Stimulated activated CD8-positive, alpha-beta memory T cell treated with anti-CD3 and anti-CD28 coated beads, Interleukin-4, amount 100 ng/mL, for 4 hours (primary cell): ENCODE measurements at places on chromosomes 1 and 21.

DNA sequence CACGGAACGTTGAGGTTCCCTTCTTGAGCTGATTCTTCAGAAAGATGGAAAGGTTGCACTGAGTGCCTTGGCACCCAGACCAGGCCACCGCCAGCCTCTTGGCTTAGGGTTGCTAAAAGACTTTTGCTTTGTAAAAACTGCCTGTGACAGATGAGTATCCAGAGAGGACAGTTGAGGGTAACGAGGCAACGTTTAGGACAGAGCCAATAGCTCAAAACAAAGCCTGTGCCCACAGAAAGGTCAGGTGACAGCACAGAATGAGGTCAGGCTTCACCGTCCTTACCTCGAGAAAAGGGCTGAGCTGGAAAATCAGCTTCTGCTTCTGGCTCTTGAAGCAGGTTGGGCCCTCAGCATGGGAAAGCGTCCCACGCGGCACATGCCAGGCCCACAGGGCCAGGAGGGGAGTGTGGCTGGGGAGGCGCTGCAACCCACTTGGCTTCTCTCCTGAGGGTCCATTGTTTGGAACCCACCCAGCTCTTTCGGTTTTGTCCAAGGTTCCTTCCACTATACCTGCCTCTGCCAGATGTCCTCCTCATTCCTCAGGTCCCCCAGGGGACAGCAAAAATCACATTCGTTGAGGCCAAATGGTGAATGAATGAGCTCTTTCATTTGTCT is 55.5 kb downstream of the SCCPDH start:
- DNase-seq = no peak

DNA sequence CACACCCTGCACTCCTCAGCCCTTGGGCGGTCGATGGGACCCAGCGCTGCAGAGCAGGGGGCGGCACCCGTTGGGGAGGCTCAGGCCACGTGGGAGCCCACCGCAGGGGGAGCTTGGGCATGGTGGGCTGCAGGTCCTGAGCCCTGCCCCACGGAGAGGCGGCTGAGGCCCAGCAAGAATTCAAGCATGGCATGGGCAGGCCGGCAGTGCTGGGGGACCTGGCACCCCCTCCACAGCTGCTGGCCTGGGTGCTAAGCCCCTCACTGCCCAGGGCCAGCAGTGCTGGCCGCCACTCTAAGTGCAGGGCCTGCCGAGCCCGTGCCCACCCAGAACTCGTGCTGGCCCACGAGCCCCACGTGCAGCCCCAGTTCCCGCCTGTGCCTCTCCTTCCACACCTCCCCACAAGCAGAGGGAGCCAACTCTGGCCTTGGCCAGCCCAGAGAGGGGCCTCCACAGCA is 555.0 kb upstream of the ADGRL4 start:
- DNase-seq = no peak

- no peak for DNase-seq
Observed at GRCh38 chr1:83692524-83693381, 306.2 kb downstream of the TTLL7 start.

- peak; percentile 39 for DNase-seq
Observed at GRCh38 chr1:160576390-160576789, 2.9 kb downstream of the CD84 start.

GRCh38 chr21:33539616-33540015 is 2.3 kb downstream of the GART start:
- no peak for DNase-seq

DNA sequence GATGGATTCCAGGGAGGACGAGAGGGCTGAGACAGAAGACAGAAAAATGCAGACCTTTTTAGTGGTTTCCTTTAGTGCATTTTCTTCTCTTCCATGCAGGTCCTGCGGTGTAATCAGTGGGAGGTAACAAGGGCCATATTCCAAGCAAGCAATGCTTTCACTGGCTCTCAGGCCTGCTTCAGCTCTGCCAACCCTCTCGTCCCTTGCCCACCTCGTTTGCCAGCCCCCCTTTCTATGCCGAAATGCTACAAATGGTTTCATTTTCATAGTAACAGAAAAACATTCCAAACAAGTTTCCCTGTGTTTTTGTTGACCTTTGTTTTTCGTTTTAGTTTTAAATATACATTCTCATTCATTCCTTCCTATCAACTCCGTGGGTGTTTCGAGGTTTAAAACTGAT is 443.1 kb downstream of the TTLL7 start:
- no peak for DNase-seq

DNA sequence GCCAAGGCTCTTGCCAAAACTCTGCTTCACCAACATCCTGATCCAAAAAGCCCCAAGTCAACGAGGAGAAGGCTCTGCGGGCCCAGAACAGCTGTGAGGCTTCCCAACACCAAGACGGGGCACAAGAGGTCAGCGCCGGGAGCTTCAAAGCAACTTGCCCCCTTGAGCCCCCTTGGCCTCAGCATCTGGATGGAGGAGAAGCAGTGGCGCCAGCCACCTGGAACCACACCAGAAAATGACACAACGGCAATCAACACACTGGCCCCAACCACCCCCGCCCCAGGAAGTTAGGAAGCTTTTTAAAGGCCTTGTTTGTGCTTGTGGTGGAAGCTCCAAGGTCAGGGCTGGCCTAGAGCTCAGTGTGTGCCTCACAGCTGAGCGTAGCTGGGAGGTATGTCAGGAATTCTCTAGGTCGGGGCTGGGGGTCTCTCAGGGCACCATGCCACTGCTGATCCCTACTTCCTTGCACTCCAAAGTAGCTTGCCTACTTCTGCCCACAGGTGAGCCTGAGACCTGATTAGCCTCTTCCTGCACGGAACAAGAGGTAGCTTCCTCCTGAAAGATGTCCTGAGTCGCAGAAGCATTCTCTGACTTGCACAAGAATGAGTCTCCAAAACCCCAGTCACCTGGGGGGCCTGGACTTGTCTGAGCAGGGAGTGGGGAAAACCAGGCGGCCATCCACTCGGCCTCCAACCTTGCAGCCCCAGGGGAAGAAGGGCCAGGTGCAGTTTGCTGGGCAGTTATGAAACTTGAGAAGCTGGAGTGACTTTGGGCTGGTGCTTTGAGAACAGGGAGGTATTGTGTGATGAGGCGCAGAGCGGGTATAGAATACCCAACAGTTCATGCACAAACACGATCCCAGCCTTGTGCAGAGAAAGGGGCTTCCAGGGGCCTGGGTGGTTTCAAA is 9.7 kb upstream of the SRP9 start:
- DNase-seq = no peak

GRCh38 chr1:82778612-82779011 is 977.9 kb downstream of the ADGRL2 start:
- no peak for DNase-seq

DNA sequence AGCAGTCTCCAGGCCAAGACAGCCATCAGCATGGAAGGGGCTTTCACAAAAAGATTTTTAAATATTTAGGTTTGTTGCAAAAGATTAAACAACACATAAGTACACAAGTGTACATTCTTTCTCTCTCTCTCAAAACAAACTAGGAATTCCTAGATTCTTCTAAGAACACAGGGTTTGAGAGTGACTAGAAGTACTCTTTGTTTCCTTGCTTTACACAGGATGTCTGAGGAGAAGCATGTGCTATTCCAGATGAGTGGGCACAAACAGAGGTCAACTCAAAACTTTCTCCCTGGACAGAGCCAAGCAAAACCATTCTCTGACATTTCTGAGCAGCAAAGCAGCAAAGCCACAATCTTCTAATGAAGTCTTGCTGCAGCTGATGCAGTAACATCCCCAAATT is 210.6 kb upstream of the HOOK1 start:
- DNase-seq = no peak

DNA sequence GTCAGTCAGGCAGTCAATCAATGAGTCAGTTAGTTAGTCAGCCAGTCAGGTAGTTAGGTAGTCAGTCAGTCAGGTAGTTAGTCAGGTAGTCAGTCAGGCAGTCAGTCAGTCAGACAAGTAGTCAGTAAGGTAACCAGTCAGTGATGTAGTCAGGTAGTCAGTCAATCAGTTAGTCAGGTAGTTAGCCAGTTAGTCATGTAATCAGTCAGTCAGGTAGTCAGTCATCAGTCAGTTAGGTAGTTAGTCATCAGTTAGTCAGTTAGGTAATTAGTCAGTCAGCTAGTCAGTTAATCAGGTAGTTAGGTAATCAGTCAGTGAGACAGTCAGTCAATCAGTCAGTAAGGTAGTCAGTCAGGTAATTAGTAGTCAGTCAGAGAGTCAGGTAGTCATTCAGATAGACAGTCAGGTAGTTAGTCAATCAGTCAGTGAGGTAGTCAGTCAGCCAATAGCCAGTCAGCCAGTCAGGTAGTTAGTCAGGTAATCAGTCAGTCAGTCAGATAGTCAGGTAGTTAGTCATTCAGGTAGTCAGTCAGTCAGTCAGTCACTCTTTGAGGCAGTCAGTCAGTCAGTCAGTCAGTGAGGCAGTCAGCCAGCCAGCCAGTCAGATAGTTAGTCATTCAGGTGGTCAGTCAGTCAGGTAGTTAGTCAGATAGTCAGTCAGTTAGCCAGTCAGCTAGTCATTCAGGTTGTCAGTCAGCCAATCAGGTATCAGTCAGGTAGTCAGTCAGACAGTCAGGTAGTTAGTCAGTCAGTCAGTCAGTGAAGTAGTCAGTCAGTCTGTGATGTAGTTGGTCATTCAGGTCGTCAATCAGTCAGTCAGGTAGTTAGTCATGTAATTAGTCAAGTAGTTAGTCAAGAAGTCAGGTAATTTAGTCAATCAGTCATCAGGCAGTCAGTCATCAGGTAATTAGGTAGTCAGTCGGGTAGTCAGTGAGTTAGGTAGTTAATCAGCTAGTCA is 15.3 kb downstream of the KRTAP10-1 start:
- DNase-seq = no peak

GRCh38 chr1:117821382-117821755 is 108.1 kb downstream of the GDAP2 start:
- no peak for DNase-seq

DNA sequence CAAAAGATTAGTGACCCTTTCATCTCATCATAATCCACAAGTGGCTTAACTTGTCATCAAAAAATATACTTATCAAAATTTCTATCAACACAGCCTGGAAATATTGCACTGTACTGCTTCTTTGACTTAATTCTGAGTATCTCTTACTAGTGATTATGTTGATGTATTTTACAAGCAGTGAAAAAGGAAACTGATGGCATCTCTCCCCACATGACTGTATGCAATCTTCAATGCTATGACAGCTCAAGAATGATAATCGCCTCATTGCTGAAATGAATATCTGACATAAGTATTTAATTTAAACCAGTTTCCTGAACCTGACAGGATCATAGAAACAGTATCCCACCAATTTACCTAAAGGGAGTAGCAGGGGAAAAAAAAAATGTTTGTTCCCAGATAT is 79.5 kb downstream of the DPYD start:
- no peak for DNase-seq

DNA sequence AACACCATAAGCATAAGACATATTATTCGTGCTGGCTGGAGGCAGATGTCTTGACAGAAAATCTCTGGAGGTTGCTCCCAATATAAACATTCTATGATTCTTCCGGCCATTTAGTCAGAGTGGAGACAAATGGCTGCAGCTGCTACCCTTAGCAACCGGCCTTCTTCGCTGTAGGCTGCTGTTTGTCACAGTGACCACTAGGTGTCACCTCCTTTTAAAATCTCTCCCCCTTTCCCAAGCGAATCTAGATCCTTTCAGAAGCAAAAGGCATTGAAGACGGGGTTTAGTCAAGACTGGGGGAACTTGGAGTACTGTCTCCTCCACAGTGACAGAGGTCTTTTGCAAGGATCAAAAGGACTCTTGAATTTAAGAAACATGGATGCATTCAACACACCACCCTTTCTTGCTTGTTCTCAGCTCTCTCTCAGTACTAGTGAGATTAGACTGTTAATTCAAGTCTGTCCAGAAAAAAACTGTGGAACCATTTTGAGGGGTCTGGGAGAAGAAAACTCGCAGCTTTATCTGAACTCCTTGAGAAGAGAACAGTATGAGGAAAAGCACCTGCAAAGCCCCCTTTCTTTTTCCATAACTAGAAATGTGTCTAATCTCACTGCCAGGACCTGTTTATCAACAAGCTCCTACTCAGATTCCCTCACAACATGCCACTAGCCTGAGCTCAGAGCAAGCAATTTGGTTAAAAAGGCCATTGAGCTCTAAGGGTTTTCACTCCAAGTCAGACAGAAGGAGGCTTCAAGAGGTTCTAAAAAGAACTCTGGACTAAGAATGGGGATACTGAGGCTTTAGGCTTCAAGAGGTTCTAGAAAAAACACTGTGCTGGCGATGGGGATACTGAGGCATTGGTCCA is 408.3 kb upstream of the PLXNA2 start:
- no peak for DNase-seq

GRCh38 chr1:199311478-199312262 is 672.8 kb downstream of the PTPRC start:
- DNase-seq = no peak

GRCh38 chr1:61332796-61333195 is 250.4 kb downstream of the NFIA start:
- no peak for DNase-seq
